ENCODE measurements at places on chromosomes 13 and 19. TPM values are rescaled to one million over a fixed set of nuclear protein-coding genes. Genes with fewer than 3 reads are reported as not detected.

Gene PDE4C
- not detected for total RNA-seq

Gene SPACA4
- not detected for total RNA-seq

DNA sequence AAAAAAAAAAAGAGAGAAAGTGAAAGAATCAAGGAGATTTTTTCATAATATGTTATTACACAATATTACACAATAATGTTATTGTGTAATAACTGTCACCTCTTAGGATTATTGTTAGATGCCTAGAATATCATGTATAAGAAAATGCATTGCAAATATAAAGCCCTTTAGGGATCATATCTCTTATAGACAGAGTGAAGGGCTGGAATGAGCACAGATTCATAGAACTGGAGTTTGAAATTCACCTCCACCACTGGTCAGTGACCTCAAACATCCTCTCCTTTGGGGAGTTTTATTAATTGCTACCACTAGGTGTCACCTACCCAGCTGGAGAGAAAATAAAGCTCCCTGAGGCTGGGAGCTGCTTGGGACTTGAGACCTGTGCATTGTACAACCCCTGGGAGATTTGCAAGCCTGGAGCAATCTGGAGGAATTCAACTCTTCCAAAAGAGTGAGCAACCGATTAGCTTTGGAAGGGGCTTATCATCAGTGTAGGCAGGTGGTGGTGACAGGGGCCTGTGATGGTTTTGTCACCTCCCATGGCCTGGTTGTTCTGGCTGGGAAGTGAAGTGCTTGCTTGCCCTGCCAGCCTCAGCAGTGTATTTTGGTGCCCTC is 30.3 kb upstream of the FRY start:
- peak; percentile 67 for DNase-seq

DNA sequence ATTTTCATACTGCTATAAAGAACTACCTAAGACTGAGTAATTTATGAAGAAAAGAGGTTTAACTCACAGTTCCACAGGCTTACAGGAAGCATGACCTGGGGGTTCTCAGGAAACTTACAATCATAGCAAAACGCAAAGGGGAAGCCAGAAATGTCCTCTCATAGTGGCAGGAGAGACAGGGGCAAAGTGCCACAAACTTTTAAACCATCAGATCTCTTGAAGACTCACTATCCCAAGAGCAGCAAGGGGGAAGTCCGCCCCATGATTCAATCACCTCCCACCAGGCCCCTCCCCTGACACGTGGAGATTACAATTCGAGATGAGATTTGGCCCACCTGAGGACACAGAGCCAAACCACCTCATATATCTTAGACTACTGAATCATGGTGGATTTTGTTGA is 198.7 kb downstream of the KCTD12 start:
- DNase-seq: no peak

DNA sequence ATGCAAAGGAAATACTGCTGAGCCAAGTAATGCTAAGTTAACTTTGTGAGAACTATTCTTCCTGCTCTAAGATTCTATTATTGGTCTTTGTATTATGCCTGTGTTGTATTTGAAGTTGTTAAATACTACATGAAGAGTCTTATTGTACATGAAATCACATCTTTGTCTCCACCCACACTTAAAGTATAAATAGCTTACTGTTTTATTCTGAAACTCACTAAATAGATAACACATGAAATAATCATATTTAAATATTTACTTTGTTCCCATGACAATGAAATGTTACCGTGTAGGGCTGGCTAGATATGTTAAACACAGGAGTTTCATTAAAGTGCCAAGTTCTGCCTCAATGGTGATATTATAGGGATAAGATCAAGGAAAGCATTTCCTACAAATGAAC is 562.1 kb upstream of the ATXN8OS start:
- DNase-seq: no peak

GRCh38 chr13:114021464-114022308 is 47.8 kb upstream of the C13orf46 start:
- DNase-seq: no peak

Measured in myocyte (in vitro differentiated cells).